Cortex of kidney (tissue), 1 donor: ENCODE measurements at places on chromosomes 13 and 19.

DNA sequence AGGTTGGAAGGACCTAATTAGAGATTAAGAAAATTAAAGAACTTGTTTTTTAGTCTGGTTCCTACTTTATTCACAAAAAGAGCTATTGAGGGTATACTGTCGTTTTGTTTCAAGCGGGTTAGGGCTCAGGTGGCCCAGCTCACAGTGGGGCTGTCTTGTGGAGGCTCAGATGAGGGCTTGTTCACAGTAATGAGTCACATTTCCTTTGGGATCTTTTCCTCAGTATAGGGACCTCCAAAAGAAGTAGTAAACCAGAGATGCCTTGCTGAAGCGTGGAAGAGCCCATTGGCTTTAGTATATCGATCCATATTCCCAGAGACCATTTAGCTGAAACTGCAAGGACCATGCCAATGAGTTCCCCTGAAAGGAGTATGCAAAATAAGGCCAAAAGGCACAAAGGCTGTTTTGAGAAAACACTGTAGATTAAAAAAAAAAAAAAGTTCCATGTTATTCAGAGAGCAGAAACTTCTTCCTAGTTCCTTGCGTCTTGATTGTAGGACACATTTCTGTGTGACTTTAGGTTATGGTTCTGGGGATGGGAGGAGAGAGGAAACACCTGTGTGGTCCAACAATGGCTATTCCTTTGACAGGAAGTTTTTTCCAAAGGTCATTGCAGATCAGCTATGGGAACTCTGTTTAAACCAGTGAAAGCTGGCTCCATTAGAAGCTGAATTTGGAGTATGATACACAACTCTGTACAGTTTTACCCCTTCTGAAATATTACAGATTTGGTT is 32.8 kb upstream of the GPI start:
- no peak for DNase-seq

- DNase-seq = no peak
These were observed 1051.5 kb downstream of the DIAPH3 start for GRCh38 chr13:59112221-59112718.

DNA sequence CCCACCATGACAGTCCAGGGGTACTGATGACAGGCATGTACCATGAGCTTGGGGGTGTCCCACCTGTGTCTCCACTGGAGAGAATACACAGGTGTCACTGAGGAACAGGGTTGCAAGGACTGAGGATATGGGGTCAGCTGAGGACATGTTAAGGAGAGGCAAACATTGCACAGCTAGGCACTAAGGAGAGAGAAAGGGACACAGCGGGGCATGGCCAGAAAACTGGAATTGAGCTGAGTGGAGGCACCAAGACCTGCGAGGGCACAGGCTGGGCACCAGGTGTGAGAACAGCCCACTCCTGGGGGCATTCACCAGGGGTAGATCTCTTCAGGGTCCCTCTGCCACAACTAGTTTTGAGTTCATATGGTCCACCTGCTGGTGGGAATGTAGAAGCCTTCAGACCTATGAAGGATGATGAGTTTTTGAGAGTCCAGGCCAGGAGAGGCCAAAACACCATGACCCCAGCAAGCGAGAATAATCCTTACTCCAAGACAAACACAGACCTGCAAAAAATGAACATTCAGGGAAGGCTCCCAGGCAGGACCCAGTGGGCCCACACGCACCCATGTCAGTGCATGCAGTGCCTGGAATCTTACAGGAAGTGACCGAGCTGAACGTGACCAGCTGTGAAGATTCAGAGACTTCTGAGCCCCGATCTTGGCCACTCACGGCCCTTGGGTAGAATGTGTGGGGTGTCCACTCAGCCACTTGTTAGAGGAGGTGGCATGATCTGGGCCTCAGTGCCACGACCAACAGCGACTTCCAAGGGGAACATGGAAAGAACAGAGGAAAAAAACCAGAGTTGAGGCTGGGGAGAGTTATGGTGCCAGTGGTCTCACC is 1.4 kb upstream of the ZNF584 start:
- DNase-seq = no peak

- no peak for DNase-seq
These were observed 35.1 kb upstream of the RFXAP start for GRCh38 chr13:36783890-36784289.

DNA sequence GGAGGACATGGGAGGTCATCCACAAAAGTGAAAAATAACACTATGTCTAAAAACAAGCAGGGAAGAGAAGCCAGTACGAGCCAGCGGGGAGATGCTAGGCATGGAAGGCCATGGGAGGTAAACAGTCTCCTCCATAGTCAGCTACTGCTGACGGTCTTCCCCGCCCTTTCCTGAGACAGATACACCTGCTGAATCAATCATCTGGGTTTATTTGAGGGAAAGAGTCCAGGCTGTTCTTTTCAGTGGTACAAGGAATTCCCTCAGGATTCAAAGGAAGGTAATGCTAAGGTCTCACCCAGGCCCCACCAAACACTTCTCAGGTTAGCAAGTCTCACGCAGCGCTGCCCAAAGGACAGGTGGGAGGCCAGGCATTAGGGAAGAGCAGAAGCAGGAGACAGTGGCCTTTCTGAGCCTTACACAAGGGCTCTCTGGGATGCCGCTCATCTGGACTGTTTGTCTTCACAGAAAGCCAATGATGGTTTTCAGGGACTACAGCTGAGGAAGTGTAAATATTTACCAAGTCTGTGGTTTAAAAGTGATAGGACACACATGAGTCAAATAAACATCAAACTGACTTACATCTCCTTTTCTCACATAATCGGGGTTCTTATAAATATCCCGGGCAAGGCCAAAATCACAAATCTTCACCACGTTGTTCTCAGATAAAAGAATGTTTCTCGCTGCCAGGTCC is 173.9 kb downstream of the FLT1 start:
- DNase-seq = no peak
